ENCODE measurements at places on chromosomes 13 and 19.

- no peak for DNase-seq
Observed at GRCh38 chr13:50644081-50644871, 199.2 kb downstream of the DLEU7 start.

GRCh38 chr13:25908366-25908765, 143.4 kb downstream of the SHISA2 start:
- DNase-seq, result no peak

GRCh38 chr13:36082396-36082795, 48.8 kb downstream of the DCLK1 start:
- no peak for DNase-seq

DNA sequence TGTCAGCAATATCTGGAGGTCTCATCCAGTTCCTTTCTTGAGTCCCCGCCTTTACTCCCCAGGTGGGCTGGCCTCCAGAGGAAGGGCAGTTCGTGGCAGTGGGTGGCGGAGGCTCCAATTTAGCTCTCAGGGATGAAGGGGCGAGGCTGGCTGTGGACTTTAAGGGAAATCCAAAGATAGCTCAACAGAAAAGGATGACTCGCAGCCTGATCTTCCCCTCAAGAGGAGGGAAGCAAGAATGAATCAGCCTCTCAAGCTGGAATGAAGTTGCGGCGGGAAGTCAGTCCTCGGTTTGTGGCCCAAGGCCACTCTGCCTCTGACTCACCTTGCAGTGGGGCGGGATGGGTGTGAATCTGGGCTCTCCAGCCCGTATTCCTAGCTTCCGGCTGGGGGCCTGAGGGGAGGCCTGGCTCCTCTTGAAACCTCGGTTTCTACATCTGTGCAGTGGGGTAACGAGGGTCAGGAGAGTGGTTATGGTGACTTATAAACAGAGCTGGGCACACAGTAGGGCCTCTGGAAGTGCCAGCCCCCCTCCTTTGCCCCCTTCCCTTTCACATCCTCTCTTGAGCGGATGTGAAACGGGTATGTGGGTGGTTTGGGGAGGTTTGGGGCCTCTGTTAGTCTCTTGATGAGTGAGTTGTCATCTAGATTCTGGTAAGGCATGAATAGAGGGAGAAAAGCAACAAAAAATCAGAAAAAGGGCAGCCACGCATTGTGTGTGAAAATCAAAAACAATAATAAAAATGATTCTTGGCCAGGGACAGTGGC, 10.5 kb upstream of the SMG9 start:
- DNase-seq, result peak; percentile 39

DNA sequence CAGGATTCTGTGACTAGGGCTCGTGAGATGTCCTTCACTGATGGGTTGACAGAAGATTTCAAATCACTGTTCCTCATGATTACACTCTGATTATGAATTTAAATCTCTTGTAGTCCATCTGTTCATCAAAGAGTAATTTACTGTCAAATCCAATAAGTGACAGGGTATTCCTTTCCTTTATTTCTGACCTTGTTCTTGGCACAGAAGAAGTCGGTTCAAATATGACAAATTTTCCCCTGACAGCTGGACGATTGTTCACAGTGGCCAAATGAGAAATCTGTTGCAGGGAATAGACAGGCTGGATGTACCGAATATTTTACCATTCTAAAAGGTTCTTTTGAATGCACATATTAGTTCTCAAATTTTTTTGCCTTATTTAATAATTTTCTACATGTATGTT, 767.3 kb upstream of the GPC6 start:
- DNase-seq, result no peak

DNA sequence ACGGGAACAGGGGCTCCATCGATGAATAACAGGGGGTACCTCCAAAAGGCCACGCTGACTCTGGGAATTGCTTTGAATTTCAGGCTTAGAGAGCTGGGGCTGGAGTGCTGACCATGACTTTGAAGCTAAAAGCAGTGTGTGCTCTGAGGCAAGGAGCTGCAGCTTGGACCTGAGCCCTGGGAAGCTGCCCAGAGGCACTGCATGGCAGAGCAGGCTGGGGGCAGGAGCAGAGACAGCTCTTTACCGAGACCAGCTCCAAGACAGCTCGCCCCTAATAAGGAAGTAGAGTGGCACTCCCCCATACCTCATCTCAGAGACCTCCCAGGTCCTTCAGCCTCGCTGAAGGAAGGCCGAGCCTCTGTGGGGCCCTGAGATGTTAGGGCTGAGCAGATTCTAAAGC, 200.2 kb downstream of the COL4A1 start:
- DNase-seq, result no peak

DNA sequence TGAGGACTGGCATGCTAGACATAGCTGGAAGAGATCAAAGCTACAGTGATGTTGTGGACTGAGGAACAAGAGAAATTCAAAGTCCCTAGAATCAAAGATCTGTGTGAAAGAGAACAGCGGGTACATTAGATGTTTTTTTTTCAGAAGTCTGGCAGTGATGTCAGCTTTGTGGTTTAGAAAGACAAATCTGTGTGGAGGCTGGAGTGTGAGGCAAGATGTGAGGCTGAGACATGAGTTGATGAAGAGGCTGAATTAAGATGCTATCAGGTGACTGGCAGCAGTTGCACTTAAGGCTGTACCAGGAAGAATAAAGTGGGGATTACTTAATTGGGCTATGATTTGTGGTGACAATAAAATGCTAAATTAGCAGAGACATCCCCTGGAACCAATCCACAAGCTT, 46.5 kb downstream of the DNAJC3 start:
- DNase-seq, result no peak

GRCh38 chr13:111304041-111304544, 16.3 kb upstream of the TEX29 start:
- DNase-seq, result no peak

GRCh38 chr19:4415352-4415751, 12.9 kb downstream of the CHAF1A start:
- no peak for DNase-seq

All from T-cell (primary cell).